ENCODE measurements at places on chromosomes 12 and 14.

DNA sequence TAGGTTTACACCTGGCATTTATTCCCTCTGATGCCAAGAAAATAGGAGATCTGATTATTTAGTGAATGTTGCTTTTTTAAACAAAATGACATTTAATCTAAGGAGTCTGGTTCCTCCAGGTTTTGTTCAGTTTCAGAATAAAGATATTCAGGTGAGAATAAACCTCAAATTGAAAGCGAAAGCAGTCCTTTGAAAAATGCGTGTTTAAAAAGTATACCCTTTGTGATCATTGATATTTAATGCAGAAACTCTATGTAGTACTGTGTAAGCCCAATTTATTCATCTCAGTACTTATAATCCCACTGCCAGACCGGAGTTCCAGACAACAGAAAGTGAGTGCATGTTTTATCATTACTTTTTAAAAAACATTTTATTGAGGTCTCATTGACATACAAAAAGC lies 210.2 kb downstream of the KCNC2 start:
- no peak for DNase-seq

DNA sequence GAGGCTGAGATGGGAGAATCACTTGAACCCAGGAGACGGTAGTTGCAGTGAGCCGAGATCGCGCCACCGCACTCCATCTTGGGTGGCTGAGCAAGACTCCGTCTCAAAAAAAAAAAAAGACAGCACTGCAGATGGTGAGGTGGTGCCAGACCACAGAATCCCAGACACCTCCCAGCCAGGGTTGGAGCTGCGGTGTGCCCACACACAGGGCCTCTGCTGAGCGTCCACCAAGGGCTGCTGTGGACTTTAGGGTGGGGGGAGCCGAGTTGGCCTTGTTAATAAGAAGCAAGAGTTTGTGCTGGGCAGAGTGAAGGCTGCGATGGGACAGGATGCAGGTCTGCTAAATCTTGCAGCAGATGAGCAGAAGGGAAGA lies 14.2 kb downstream of the KMT5A start:
- no peak for DNase-seq

GRCh38 chr14:58666737-58667136 lies 29.0 kb downstream of the DACT1 start:
- DNase-seq, result no peak

GRCh38 chr12:90679674-90680073 lies 275.3 kb downstream of the CCER1 start:
- DNase-seq, result no peak

GRCh38 chr14:64645220-64645892 lies 58.9 kb upstream of the PLEKHG3 start:
- no peak for DNase-seq

All from stimulated activated naive CD8-positive, alpha-beta T cell treated with anti-CD3 and anti-CD28 coated beads, Interleukin-15, Interleukin-2, amounts not matched to agents 100 U/mL and 50 U/mL, for 24 hours (primary cell).